ENCODE measurements at places on chromosomes 2 and 18. TPM values are rescaled to one million over a fixed set of nuclear protein-coding genes. Genes with fewer than 3 reads are reported as not detected.

- ATAC-seq = peak; percentile 77
Measured at GRCh38 chr2:47651296-47651695, 131.6 kb upstream of the MSH6 start.

Gene RGPD3
- 0.38 TPM for total RNA-seq

DNA sequence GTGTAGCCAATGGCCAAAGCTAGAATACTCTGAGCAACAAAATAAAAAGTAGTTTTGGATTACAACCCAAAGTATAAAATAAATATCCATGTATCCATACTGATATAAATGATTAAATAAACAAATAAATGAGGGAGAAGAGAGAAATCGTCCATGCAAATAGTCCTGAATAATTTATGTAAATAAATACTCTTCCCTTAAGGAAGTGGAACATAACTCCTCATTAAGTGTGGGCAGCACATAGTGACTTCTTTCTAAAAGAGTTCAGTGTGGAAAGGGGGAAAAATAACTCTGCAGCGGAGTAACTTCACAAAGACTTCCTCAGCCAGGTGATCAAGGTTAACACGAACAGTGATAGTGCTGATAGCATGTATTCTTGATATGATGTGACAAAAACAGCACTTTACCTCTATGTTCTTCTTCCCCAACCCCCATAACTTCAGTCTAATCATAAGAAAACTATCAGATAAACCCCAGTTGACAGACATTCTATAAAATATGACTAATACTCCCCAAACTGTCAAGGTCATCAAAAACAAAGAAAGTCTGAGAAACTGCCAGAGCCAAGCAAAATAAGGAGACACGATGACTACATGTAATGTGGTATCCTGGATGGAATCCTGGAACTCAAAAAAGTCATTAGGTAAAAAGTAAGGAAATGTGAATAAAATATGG is 30.7 kb downstream of the METTL8 start:
- no peak for ATAC-seq

Gene CAPN13
- 0.87 TPM for total RNA-seq

Gene RUFY4
- total RNA-seq = 2.0 TPM

DNA sequence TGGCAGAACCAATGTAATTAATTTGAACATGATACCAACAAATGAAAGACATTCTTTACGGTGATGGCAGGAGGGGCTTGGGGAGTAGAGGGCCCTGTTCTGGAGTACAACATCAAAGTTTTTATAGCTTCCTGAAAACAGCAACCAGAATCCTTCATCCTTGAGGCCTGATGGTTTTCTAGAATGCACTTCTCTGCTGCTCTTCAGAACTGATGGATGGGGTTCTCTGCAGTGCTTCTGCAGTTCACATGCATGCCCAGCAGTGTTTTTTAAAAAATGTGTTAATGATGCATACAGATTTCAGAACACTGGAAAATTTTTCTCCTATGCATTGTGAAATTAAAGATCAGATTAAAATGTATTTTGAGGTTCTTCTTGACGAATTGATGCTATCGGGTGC is 2.5 kb downstream of the LTBP1 start:
- no peak for ATAC-seq

DNA sequence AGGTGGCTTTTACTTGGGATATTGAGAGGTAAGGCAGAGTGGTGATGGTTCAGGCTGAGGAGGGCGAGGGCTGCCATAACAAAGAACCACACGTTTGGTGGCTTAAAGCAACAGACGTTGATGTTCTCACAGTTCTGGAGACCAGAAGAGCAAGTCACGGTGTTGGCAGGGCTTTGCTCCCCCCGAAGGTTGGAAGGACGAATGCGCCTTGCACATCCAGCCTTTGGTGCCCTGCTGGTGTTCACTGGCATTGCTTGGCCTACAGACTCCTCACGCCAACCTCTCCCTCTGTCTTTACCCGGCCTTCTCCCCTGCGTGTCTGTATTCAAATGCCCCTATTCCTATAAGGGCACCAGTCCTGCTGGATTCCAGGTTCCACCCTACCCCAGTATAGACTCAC is 125.4 kb downstream of the TPO start:
- peak; percentile 38 for ATAC-seq

Gene SPP2
- total RNA-seq = not detected

- ATAC-seq = no peak
Measured at GRCh38 chr2:168116448-168116847, 130.9 kb downstream of the STK39 start.

DNA sequence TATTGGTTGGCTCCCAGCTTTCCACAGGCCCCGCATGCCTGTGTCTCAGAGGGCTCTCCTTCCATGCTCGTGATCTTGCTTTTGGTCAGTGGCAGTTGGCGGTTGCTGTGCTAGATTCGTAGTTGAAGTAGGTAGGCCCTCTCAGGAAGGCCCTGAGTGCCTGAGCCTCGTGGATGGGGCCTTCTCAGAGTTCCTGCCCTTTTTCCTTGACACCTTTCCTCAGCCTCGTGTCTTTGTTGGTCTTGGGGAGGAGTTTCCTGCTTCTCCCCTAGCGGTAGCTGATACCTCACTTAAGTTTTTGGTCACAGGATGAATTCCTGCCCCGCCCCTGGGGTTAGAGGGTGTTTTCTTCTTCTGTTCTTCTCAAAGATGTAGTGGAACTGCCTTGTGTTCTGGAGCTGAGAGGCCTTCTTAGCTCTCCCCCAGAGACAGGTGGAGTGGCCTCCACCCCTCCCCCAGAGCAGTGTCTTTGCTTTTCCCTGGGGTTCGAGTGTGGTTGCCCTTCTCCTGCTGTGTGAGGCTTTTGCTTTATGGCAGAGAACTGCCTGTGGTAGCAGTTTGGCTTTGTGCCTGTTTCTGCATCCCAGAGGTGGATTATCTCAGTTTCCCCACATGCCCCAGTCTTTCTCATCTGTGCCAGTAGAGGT is 94.8 kb downstream of the ZNF407 start:
- ATAC-seq = no peak

GRCh38 chr2:38274286-38275276 is 102.5 kb downstream of the ATL2 start:
- ATAC-seq = peak; percentile 57

DNA sequence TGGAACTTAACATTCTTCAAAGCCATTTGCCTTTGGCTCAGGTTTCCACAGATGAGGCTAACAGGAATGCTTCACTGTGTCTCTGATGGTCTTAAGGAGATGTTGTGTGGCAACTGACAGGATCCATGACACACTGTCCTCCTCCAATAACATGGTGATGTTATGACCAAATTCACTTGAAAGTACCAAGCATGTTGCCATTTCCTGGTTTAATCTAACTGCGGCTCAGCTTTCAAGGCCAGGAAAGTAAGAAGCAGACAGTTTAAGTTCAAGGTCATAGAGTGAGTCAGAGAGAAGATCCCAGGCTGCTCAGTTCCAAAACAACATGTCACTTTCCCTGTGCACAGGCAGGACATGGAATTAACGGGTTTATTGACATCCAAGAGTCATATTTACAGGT is 513.6 kb downstream of the STK39 start:
- no peak for ATAC-seq

Gene ST3GAL5
- total RNA-seq = 92.5 TPM

GRCh38 chr2:36620321-36620720 is 22.4 kb upstream of the FEZ2 start:
- ATAC-seq = no peak

DNA sequence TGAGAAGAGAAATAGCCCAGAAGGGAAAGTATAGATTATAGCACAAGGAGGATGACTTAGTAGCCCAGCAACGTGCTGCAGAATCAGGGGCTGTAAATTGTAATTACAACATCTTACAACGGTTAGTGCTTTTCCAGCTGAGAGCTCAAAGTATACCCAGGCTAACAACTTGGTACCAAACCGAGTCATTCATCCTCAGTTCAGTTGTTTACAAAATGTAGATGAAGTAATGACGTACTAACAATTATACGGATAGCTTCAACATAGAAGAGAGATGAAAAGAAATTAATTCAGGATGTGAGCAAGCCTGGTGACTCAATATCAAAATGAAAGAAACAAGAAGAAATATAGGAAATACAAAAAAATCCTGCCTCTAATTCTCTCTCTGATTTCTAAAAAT is 99.2 kb downstream of the DYNAP start:
- peak; percentile 16 for ATAC-seq

DNA sequence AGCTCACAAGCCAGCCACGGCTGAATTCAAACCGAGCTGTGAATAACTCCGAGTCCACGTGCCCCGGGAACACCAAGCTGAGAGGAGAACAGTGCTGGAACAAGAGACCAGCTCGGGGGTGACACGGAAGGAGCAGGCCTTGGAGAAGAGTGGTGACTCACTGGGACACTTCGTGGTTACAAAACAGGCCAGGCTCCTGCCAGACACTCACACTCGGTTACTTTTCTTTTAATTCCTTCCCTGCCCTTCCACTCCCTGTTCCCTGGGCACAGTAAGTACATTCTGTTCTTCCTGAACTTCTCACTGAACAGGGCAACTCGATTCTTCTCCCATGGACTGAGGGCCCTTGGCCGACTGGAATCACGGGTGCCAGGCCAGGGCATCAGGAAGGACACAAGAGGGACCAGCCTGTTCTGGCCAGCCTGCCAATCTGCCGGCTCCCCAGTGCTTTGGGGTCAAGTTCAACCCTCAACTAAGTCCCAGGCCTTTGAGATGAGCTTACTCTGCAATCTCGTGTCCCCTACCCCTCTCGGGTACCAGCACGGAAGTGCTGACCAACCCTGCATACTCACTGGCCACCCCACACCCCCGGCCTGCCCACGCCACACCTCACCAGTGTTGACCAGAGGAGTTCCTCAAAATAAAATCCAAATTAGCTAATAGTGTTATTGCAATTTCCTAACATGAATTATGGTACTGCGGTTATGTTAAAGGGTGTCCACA is 87.5 kb downstream of the TFCP2L1 start:
- ATAC-seq = peak; percentile 60

- ATAC-seq = peak; percentile 14
Measured at GRCh38 chr2:37377187-37377532, 32.7 kb downstream of the QPCT start.

GRCh38 chr18:76967721-76968472 is 145.5 kb downstream of the ZNF236 start:
- ATAC-seq = no peak

Gene STPG4
- total RNA-seq = 0.25 TPM
